ENCODE measurements at places on chromosomes 3 and 15.

DNA sequence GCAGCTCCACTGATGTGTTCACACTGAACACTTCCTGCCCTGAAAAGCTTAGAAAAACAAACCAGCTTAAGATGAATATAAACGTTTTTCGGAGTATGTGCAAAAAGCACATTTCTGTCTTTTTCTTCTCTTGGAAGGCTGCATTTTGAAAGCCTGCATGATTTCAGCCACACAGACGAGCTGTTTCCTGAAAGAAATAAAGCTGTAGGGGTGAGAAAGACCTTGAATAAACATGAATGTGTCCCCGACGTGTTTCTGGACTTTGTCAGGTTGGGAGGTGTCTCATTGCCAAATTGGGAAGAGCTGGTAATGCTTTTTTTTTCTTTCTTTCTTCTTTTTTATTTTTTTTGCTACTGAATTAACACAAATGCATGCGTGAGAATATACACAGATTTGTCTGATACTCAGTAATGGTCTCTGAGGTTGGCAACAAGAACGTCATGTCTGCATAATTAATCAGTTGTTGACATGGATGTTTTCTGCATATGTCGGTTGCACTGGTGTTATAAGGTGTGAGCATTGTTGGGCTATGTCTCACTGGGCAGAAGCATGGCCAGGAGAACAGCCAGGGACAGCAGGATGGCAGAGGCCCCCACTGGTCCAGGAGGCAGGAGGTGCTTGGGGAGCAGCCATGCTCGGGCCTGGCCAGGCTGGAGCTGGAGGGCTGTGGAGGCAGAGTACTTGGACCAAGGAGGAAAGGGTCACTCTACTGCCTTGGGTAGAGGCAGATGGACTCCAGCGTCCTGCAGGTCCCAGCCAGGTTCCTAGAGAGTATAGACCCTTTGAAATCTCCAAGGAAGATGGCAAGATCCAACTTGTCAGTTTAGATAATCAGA is 39.0 kb downstream of the ADAMTSL3 start:
- no peak for DNase-seq

DNA sequence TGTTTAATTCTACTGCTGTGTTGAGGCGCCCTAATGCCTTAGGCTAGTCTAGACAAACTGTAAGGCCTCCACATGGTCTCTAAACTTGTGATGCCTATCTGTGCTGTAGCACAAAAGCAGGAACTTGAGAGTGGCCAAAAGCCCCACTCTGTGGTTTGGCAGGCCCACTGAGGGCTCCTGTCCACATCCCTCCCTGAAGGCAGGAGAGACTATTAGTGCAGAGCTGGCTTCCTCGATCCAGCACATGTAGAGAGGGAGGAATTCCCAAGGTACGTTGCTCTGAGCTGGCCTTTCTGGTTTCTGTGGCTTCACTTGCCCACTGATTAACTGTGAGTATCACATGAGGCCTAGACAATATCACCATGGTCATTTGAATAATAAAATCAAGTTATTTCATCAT is 90.6 kb downstream of the POLR2M start:
- no peak for DNase-seq

DNA sequence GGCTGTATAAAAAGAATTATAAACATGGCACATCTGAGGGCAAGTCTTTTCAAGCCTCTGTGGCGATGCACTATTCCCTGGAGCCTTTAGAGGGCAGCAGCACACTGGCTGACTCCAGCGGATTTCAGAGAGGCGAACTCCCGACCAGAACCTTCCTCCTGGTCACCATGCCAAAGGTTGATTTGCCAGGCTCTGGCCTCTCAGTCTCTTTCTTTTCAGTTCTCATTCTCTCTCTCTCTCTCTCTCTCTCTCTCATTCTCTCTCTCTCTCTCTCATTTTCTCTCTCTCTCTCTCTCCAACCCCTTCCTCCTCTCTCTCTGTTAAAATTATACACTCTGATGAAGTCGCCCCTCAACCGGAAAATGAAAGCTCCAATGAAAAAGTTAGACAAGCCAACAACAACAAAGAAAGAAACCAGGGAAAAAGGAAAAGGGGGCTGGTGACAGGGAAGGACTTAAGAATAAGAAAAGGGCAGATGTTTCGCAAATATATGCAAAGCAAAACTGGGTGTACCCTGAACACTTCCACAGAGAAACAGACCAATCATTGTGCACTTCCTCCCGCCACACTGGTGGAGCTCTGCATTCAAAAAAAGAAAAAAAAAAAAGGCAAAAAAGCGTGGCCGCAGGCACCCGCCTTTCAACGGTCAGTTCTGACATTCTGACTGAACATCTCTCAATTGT is 90.2 kb downstream of the TIGIT start:
- DNase-seq: peak; percentile 38

GRCh38 chr3:46416125-46416810 is 9.2 kb downstream of the CCRL2 start:
- peak; percentile 61 for DNase-seq

DNA sequence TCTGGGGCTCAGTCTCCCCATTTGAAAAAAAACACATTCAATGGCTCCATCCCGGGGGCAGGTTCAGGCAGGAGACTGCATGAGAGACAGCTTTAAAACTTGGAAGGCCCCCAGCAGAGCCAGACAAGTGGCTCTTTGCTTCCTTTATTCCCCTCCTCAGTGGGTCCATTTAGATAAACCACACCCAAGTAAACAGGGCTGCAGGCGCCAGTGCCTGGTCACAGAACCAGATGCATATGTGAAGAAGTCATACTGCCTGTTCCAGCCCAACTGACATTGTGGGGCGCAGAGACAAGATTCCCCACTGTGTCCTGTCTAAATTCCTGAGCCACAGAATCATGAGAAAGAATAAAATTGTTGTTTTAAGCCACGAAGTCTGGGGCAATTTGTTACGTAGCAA is 9.0 kb downstream of the FBN1 start:
- DNase-seq: no peak

- DNase-seq: peak; percentile 35
Observed at GRCh38 chr3:193665370-193665989, 72.5 kb downstream of the OPA1 start.

GRCh38 chr15:44366971-44367370 is 60.5 kb upstream of the CTDSPL2 start:
- no peak for DNase-seq

DNA sequence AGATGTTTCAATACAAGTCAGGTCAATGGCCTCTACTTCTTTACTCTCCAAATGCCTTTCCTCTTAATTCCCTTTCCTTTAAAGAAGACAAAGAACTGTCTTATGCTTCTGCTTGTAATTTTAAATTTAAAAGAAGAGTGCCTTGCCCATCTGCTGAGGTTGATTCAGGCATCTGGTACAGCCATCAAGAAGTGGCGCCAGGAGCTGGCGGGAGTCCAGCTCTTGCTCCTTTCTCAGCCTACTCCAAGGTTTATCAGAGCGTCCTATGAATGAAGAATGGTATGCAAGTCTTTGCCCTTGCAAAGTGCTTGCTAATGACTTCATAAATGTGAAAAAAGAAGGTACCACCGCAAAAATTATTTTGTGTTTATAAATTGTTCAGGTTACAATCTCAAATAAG is 294.6 kb upstream of the TGFBR2 start:
- DNase-seq: no peak

DNA sequence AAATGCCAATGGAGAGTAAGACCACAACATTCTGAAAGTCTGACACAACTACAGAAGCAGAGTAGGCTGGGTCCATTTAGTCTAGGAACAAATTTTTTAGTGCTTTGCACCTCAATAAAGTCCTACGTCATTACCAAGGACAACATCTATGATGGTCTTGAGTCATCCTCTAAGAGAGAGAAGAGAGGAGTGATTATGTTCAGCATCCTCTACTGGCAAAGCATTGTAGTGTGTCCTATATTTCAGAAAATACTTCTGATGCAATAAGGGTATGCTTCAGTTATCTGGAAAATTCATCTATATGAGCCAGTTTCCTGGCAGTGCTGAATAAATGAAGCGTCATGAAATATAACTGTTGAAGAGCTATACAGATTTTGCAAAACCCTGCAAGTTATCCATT is 95.6 kb downstream of the P2RY1 start:
- no peak for DNase-seq

DNA sequence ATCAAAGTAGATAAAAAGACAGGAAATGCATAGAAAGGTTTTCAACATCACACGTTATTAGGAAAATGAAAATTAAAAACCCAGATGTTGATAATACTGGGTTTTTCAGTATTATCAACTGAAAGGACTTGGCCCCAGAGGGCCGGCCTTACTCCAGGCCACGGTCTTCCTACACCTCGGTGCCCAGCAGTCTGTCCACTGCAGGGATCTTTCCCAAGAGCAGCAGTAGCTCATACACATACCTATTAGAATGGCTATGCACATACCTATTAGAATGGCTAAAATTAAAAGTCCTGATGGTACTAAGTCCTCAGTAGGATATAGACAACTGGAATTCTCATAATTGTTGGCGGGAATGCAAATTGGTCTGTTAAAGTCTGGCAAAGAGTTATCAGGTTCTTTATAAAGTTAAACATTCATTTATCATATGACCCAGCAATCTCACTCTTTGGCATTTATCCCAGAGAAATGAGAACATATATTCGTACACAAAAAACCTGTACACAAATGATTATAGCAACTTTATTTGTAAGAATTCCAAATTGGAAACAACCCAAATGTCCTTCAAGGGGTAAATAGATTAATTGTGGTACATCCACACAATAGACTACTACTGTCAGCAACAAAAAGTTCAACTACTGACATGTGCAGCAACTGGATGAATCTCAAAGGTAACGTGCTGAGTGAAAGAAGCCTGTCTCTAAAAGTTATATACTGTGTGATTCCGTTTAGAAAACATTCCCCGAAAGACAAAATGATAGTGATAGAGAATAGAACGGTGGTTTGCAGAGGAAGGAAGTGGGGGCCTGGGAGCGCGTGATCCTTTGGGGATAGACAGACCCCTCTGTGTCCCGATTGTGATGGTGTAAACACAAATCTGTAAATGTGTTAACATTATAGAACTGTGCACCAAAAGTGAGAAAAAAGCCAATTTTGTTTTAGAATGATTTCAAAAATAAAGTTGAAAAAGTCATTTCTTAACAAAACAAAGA is 62.3 kb downstream of the MCTP2 start:
- no peak for DNase-seq

DNA sequence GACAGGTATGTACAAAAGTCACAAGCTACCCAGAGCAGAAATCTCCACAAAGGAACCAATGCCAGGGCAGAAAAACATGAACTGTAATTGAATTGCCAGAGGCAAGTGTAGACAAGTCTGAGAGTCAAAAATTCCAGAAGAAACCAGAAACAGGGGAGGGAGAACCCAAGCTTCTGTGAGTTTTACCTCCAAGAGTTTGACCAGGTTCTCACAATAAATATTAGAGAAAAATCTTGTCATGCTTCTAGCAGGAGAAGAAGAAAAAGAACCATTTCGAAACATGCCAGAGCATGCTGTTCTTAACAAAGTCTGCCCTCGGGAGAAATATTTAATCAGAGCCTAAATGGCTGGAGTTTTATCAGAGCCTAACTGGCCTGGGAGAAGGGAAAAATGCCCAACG is 32.5 kb upstream of the AP3B2 start:
- no peak for DNase-seq

DNA sequence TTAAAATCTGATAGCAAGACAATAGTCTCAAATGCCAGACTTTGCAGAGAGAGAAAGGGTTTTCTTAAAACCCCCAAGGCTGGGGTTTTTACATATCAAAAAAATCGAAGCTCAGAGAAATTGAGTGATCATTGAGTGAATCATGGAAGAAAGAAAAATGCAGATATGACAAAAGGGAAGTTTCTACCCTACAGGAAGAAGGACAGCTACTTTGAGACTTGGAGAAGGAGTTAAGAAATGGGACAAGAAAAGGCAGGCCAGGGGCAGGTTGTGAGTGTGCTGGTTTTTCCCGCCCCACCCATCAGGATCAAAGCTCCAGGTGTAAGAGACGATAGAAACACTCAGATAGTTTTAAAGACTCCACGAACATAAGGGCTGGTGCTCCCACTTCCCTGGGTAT is 18.6 kb downstream of the TMEM158 start:
- no peak for DNase-seq

DNA sequence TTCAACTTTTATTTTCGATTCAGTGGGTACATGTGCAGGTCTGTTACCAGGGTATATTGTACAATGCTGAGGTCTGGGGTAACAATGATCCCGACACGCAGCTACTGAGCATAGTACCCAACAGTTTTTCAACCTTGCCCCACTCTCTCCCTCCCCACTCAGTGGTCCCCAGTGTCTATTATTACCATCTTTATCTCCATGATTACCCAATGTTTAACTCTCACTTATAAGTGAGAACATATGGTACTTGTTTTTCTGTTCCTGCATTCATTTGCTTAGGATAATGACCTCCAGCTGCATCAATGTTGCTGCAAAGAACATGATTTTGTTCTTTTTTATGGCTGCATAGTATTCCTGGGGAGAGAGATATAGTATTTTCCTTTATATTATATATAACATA is 75.7 kb upstream of the EPHB3 start:
- no peak for DNase-seq

- no peak for DNase-seq
Observed at GRCh38 chr3:155031186-155031585, 48.9 kb upstream of the MME start.

GRCh38 chr15:22936577-22937472 is 43.3 kb downstream of the CYFIP1 start:
- DNase-seq: no peak

DNA sequence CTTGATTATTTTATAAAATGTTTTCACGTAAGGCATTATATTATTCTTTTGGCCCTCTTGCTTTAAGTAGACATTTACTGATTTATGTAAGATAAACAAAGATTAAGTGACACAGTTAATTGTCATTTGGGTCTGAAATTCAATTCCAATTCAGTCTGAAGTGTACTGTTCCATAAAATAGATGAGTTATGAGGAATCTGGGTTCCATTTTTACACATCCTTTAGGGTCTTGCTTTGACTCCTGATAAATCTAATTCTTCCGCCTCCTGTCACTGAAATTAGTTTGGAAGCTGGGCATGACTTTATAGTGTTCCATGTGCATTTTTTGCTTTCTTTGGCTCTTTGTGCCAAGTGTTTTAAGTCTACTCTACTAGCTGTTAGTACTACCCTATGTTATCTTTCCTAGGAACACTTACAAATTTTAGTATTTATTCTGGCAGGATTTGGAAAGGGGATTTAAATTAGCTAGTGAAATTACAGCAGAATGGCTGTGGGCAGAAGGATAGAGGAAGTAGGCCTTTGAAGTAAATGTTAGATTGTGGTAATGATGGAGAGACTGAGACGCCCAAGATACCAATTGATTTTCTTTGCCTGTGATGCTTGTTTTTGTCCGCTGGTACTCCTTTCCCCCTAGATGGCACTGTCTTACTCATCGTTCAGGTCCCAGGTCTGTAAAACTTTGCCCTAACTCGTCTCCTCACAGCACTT is 14.3 kb downstream of the ARL8B start:
- peak; percentile 7 for DNase-seq

- DNase-seq: no peak
Observed at GRCh38 chr15:71596672-71597071, 213.7 kb upstream of the NR2E3 start.

GRCh38 chr15:101773496-101774100 is 29.7 kb upstream of the OR4F6 start:
- no peak for DNase-seq

DNA sequence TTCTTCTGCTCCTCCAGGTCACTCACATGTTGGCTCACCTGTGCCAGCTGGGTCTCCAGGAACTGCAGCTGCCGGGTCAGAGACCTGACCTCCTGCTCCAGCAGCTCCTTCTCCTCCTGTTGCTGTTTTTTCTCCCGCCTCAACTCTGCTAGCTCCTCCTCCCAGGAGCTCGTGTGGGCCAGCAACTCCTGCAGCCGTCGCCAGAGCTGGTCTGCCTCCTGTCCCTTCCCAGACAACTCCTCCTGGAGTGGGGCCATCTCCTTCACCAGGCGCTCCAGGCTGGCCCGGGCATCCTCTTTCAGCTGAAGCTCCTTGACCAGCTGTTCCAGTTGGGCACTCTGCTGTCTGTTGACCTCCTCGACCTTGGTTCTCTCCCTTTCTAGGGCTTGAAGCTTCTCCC is 24.5 kb downstream of the CXCR6 start:
- DNase-seq: no peak

Measured in NCI-H510A treated with DMSO at 0.1 percent for 48 hours (cell line).